Uterus (tissue), 4 donors: ENCODE measurements at places on chromosomes 13 and 19. TPM values are rescaled to one million over a fixed set of nuclear protein-coding genes. Genes with fewer than 3 reads are reported as not detected.
A peak's percentile ranks its signal among the peaks of the same experiment; 100 is the strongest.

- no peak overlapping the region for H3K4me3 ChIP-seq
- H3K36me3 ChIP-seq = no peaks in the 10 kb centered on the region
- DNase-seq = no peak
- H3K27ac ChIP-seq = peak overlapping the region; percentile 40
These were observed 4.5 kb downstream of the ABHD17A start for GRCh38 chr19:1880611-1881392.

- no peaks in the 10 kb centered on the region for H3K4me1 ChIP-seq
- H3K36me3 ChIP-seq = no peaks in the 10 kb centered on the region
- DNase-seq = no peak
- H3K27me3 ChIP-seq = no peaks in the 10 kb centered on the region
These were observed 68.5 kb downstream of the FLT1 start for GRCh38 chr13:28426381-28426780.

- H3K27me3 ChIP-seq = no peaks in the 10 kb centered on the region
- no peak for DNase-seq
- no peaks in the 10 kb centered on the region for H3K4me1 ChIP-seq
- no peaks in the 10 kb centered on the region for H3K36me3 ChIP-seq
- no peak overlapping the region for H3K27ac ChIP-seq
These were observed 1707.6 kb upstream of the SLC10A2 start for GRCh38 chr13:104773775-104774174.

DNA sequence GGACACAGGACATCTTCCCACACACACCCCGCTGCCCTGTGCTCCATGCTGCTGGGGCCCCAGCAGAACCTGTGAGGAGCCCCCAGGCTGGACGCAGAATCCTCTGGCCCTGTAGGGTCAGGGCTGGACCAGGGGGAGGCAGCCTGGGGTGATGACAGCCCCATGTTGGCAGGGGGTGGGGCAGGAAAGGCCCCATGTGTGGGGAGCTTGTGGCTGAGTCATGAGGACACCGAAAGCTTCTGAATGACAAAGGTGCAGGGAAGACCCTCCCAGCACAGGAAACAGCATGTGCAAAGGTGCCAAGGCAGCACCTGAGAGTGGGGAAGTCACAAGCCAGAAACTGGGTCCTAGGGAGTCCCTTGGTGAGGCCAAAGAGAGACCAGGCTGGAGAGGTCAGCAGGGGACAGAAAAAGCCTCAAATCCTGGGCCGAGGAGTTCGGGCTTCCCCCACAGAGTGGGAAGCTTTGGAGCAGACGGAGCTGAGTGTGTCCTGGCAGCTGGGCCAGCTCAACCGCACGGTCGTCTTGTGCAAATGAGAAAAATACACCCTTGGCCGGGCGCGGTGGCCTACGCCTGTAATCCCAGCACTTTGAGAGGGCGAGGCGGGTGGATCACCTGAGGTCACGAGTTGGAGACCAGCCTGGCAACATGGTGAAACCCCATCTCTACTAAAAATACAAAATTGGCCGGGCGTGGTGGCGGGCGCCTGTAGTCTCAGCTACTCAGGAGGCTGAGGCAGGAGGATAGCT, 17.5 kb downstream of the ATP8B3 start:
- no peak for DNase-seq
- no peaks in the 10 kb centered on the region for H3K4me1 ChIP-seq
- H3K4me3 ChIP-seq = no peak overlapping the region
- no peak overlapping the region for H3K27ac ChIP-seq

GRCh38 chr13:42266473-42266872, 5.5 kb upstream of the AKAP11 start:
- no peaks in the 10 kb centered on the region for H3K27me3 ChIP-seq
- H3K4me3 ChIP-seq = no peak overlapping the region
- no peak overlapping the region for H3K27ac ChIP-seq
- H3K36me3 ChIP-seq = no peaks in the 10 kb centered on the region
- H3K4me1 ChIP-seq = no peaks in the 10 kb centered on the region

DNA sequence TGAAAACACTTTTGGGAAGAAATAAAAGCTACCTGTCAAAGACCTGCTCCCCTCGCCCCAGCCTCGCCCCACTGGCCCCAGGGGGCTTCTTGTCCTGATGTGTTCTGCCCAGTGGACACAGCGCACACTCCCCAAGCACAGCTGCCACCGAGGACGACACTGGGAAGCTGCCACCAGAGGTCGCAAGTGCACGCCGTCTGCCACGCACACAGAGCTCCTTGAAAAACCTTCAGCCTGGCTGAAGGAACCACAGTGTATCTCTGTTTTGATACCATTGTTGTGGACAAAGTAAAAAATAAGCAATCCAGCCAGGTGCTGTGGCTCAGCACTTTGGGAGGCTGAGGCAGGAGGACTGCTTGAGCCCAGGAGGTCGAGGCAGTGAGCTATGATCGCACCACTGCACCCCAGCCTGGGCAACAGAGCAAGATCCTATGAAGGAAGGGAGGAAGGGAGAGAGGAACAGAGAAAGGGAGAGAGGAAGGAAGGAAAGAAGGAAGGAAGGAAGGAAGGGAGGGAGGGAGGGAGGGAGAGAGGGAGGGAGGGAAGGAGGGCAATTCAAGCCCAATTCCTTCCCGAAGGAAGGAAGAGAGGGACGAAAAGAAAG, 57.3 kb downstream of the CEBPG start:
- no peaks in the 10 kb centered on the region for H3K4me1 ChIP-seq
- no peak overlapping the region for H3K4me3 ChIP-seq
- no peaks in the 10 kb centered on the region for H3K36me3 ChIP-seq
- H3K27ac ChIP-seq = no peak overlapping the region
- H3K27me3 ChIP-seq = no peaks in the 10 kb centered on the region

DNA sequence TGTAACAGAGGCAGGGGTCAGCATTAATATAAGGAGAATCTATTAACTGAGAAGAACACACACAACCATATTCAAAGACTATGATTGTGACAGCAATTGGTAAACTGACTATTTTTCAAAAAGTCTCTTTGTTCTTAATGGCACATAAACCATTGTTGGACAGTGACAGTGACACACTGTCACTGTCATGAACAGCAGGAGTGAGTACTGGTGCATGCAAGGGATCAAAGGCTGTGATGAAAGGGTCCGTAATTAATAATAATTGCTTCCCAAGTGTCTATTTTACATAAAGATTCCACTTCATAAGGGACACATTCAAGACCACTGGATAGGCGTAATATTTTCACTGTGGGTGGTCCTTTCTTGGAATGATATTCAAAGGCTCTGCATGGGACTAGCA, 50.7 kb downstream of the LHFPL6 start:
- H3K27me3 ChIP-seq = no peaks in the 10 kb centered on the region
- no peaks in the 10 kb centered on the region for H3K4me1 ChIP-seq
- no peaks in the 10 kb centered on the region for H3K36me3 ChIP-seq
- no peak overlapping the region for H3K27ac ChIP-seq
- H3K4me3 ChIP-seq = no peak overlapping the region

DNA sequence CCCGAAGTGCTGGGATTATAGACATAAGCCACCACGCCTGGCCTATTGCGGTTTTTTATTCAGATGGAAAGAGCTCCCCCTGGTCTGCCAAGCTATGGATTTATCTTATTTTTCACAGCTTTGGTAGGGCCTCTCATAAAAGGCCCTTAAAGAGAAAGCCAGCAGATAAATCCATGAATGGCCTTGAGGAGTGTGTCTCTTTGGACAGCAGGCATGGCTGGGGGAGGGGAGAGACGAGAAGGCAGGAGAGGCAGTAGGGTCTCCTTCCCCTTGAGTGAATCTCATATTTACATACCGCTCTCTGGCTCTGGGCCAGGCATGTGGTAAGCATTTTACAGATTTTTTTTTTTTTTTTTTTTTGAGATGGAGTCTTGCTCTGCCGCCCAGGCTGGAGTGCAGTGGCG, 25.2 kb downstream of the MARK4 start:
- no peak overlapping the region for H3K27ac ChIP-seq
- H3K4me3 ChIP-seq = no peak overlapping the region
- no peaks in the 10 kb centered on the region for H3K4me1 ChIP-seq
- no peak for DNase-seq
- H3K27me3 ChIP-seq = no peaks in the 10 kb centered on the region

NOVA2 gene
- 2.9 TPM for total RNA-seq

CYP2A6 gene
- 0.64 TPM for total RNA-seq

C19orf33 gene
- total RNA-seq = 2.9 TPM

SYNE4 gene
- total RNA-seq = 0.24 TPM

GRCh38 chr19:17149393-17150135, 65.6 kb upstream of the USE1 start:
- no peak for DNase-seq
- H3K27ac ChIP-seq = no peak overlapping the region
- H3K4me3 ChIP-seq = no peak overlapping the region
- no peaks in the 10 kb centered on the region for H3K27me3 ChIP-seq

MADCAM1 gene
- total RNA-seq = 2.7 TPM

- no peak overlapping the region for H3K27ac ChIP-seq
- no peak for DNase-seq
- no peaks in the 10 kb centered on the region for H3K4me1 ChIP-seq
- H3K4me3 ChIP-seq = no peak overlapping the region
- no peaks in the 10 kb centered on the region for H3K36me3 ChIP-seq
These were observed 13.1 kb upstream of the FOXO1 start for GRCh38 chr13:40679480-40679985.

DDX49 gene
- total RNA-seq = 40.9 TPM

DNA sequence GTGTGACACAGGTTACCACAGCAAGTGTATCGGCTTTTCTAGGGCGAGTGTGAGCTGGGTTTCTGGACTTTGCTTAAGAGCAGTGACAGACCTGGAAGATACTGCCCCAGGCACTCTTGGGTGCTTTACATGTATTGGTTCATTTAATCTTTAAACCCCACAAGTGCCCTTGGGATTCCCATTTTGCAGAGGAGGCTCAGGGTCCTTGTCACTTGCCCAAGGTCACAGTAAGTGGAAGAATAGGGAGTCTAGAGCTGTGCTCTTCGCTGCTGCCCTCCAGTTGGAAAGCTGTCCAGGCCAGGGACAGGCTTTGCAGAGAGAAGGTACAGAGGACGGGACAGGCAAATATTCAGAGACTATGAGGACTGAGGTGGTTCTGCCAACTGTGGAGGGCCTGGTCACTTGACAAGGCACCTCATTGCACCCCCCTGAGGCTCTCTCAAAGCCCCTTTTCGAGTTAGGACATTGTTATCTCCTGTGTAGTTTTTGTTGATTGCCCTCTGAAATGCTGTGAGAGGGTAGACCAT, 42.4 kb downstream of the BBC3 start:
- H3K27ac ChIP-seq = peak overlapping the region; percentile 70
- no peak for DNase-seq
- no peaks in the 10 kb centered on the region for H3K27me3 ChIP-seq
- no peaks in the 10 kb centered on the region for H3K36me3 ChIP-seq

TMEM86B gene
- 1.8 TPM for total RNA-seq

THSD8 gene
- total RNA-seq = not detected

GRCh38 chr13:113428871-113429607, 24.2 kb downstream of the ADPRHL1 start:
- no peaks in the 10 kb centered on the region for H3K4me1 ChIP-seq
- no peaks in the 10 kb centered on the region for H3K27me3 ChIP-seq
- DNase-seq = no peak
- H3K27ac ChIP-seq = no peak overlapping the region
- H3K36me3 ChIP-seq = no peaks in the 10 kb centered on the region

ARHGAP45 gene
- 9.3 TPM for total RNA-seq

- no peaks in the 10 kb centered on the region for H3K36me3 ChIP-seq
- DNase-seq = no peak
- H3K4me3 ChIP-seq = no peak overlapping the region
These were observed 1040.6 kb upstream of the SLC10A2 start for GRCh38 chr13:104106705-104107393.

DPF1 gene
- total RNA-seq = 0.85 TPM

- H3K4me1 ChIP-seq = no peaks in the 10 kb centered on the region
- no peaks in the 10 kb centered on the region for H3K36me3 ChIP-seq
- no peak overlapping the region for H3K27ac ChIP-seq
These were observed 4.0 kb upstream of the IGFL1 start for GRCh38 chr19:46225558-46226004.

- DNase-seq = peak; percentile 90
- H3K36me3 ChIP-seq = no peaks in the 10 kb centered on the region
- H3K4me1 ChIP-seq = no peaks in the 10 kb centered on the region
- peak overlapping the region; percentile 31 for H3K27ac ChIP-seq
- peak overlapping the region; percentile 46 for H3K4me3 ChIP-seq
- no peaks in the 10 kb centered on the region for H3K27me3 ChIP-seq
These were observed 71.0 kb downstream of the ZNF486 start for GRCh38 chr19:20237773-20238623.

SHD gene
- total RNA-seq = 0.41 TPM

- no peak overlapping the region for H3K4me3 ChIP-seq
- H3K36me3 ChIP-seq = no peaks in the 10 kb centered on the region
- no peak for DNase-seq
These were observed 36.9 kb upstream of the ZNF507 start for GRCh38 chr19:32308431-32309077.

DNA sequence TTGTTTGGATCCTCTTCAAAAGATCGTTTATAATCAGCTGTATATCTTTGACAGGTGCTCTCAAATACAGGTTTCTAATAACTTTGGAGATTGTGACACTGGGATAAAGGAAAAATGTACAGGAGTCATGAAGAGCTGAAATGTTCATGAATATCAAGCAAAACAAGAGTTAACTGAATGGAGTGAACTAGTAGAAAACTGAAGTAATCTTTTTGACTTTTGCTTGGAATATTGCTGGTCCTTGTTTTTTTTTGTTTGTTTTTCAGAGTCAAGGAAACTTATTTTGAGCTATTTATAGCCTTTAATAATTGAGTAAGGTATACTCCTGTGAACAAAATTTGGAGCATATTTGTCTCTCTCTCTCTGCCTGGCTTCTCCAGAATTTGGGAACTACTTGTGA, 25.3 kb downstream of the MED4 start:
- H3K36me3 ChIP-seq = no peaks in the 10 kb centered on the region
- no peaks in the 10 kb centered on the region for H3K4me1 ChIP-seq
- H3K4me3 ChIP-seq = no peak overlapping the region
- H3K27ac ChIP-seq = no peak overlapping the region
